NCI-H510A treated with DMSO at 0.1 percent for 48 hours (cell line): ENCODE measurements at places on chromosomes 12 and 14.

GRCh38 chr14:92263681-92264080 is 59.3 kb upstream of the SLC24A4 start:
- no peak for DNase-seq

DNA sequence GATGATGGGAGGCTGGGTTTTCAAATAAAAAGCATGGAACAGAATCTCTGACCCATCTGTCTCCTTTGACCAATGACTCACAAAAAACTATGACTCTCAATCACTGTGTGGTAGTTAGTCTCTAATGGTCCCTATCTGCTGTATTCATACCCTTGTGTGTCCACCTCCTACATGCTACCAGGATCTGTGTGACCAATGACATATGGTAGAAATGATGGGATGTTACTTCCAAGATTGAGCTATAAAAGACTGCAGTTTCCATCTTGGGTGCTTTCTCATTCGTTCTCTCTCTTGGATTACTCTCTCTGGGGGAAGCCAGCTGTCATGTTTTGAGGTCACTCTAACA is 144.7 kb upstream of the BTG1 start:
- peak; percentile 68 for DNase-seq

GRCh38 chr12:263574-263973 is 938 bp upstream of the SLC6A13 start:
- no peak for DNase-seq

DNA sequence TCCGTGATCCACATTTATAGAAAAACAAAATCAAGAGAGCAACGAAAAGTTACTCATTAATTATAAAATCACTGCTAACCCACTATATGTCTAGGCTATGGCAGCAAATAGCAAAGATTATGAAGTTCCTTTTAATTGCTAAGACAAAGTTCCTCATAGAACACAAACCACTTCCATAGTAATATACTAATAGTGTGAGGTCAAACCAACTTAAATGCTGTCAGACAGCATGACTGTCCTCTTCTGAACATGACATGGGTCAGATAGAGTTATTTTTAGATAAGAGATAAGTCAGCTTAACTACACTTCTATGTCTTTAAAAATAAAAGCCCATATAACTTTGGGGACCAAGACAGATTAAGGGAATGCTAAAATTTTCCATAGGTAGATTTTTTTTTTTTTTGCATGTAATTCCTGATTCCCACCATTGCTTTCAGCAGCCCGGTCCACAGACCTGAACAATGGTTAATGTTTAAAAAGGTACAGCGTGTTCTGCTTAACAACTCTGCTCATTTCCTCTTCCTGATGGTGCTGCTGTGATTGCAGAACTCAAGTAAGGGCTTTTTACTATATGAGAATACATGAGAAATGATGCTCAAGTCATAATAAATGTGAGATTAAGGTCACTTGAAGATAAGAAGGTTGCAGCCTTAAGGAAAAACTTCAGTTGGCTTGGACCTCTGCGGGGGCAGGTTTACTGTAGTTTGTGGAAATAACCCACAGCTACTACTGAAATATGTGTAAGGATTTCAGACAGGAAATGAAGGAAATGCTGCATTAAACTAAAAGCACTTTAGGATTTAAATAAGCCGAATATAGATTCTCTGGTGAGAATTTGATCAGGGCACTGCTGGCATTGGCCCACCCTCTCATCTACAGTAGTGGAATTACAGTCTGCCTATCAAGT is 37.7 kb upstream of the DUSP6 start:
- DNase-seq: no peak

- DNase-seq: no peak
Observed at GRCh38 chr14:28762955-28763326, 3.6 kb upstream of the FOXG1 start.

GRCh38 chr12:18570543-18570942 is 167.3 kb downstream of the PLCZ1 start:
- DNase-seq: no peak

- DNase-seq: no peak
Observed at GRCh38 chr12:52945389-52946232, 3.3 kb upstream of the KRT18 start.

GRCh38 chr12:13425766-13426165 is 229.2 kb downstream of the EMP1 start:
- no peak for DNase-seq

- no peak for DNase-seq
Observed at GRCh38 chr12:90896164-90896563, 58.8 kb downstream of the CCER1 start.

- DNase-seq: no peak
Observed at GRCh38 chr14:91283666-91284065, 39.2 kb upstream of the GPR68 start.

DNA sequence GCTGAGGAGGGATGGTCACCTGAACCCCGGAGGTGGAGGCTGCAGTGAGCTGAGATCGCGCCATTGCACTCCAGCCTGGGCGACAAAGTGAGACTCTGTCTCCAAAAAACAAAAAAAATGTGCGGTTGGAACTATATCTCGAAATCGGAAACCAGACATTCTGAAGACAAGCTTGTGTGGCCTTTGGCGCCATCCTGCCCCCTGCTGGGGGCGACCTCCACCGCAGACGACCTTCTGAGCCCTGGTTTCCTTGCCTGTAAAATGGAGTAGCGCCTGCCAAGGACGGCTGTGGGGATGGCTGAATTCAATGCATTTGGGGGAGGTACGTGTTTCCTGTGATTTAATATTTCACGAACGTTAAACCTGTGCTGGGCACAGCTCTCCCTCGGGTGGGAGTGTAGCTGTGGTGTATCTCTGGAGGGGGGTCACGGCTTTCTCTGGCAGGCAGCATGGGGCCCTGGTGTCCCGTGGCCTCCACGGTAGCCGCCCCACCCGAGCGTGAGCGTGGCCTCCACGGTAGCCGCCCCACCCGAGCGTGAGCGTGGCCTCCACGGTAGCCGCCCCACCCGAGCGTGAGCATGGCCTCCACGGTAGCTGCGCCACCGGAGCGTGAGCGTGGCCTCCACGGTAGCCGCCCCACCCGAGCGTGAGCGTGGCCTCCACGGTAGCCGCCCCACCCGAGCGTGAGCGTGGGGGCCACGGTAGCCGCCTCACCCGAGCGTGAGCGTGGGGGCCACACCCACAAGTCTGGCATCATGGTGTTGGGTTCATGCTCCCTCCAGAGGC is 55.3 kb downstream of the LRCOL1 start:
- DNase-seq: no peak

DNA sequence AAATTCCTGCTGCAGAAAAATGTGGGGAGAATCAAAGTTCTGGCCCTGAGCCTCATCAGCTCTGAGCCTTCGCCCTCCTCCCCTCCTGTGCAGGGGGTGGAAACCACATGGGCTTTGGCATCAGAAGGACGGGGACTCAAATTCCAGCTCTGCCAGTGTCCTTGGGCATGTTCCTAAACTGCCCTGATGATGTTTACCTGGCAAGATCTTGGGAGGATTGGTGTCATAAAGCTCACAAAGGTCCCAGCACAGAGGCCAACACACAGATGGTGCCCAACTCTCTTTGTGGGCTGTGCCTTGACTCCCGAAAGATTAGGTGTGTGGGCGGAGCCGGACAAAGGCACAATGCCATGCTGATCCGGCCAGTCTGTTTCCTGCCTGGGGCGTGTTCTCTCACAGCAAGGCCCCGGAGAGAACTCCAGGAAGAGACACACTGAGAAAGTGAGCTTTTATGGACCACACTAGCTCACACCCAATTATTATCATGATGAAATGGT is 20.5 kb upstream of the CLMN start:
- DNase-seq: no peak

- DNase-seq: no peak
Observed at GRCh38 chr12:96500693-96501092, 11.3 kb downstream of the CFAP54 start.

DNA sequence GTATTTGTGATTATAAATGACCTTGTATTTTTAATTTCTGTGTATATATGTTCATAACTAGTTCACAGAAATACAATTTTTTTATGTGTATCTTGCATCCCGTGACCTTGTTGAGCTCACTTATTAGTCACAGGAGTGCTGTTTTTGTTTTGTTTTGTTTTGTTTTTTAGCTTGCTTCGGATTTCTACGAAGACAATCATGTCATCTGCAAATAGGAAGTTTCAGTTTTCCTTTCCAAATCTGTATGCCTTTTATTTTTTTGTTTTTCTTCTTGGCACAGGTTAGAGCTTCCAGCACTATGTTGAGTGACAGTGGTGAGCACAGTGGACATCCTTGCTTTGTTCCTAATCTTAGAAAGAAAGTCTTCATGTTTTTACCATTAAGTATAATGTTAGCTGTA is 229.2 kb upstream of the GARIN6 start:
- DNase-seq: no peak

- no peak for DNase-seq
Observed at GRCh38 chr12:62268956-62269355, 8.8 kb downstream of the USP15 start.

DNA sequence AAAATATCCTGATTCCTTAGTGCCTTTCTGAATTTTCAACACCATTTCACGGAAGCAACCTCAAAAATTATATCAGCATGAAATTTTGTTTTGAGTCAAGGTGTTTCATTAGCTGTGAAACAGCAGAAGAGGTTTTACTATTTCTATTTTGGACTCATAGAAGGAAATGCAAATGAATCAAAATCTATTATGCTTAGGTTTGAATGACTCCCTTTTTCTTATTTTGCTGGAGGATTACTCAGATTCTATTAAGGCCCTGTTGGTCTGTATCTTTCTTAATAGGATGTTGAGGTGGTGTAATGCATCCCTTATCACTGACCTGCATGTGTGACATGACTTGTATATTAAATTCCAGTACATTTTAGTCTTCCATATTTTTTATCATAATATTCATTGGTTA is 165.8 kb downstream of the TMTC2 start:
- DNase-seq: no peak

- no peak for DNase-seq
Observed at GRCh38 chr14:36066636-36067035, 109.9 kb downstream of the PTCSC3 start.
